ENCODE measurements at places on chromosomes 1 and 21.

- DNase-seq, result no peak
These were observed 60.4 kb upstream of the PSEN2 start for GRCh38 chr1:226809785-226810571.

DNA sequence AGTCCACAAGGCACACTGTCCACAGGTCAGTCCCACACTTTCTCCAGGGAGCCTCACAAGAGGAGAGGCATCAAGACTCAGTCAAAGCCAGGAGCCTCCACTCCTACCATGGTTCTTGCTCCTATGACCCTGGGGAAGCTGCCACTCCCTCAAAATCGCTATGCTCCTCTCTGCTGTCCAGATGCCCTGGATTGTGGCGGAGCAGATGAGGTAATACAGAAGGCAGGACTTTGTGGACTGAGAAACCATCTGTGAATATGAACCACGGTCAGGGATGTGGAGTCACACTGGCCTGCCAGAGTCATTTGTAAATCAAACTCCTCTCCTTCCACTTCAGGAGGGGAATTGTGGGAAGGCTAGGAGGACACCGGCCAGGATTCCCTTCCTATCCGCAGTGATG is 20.6 kb downstream of the VWA5B1 start:
- no peak for DNase-seq

DNA sequence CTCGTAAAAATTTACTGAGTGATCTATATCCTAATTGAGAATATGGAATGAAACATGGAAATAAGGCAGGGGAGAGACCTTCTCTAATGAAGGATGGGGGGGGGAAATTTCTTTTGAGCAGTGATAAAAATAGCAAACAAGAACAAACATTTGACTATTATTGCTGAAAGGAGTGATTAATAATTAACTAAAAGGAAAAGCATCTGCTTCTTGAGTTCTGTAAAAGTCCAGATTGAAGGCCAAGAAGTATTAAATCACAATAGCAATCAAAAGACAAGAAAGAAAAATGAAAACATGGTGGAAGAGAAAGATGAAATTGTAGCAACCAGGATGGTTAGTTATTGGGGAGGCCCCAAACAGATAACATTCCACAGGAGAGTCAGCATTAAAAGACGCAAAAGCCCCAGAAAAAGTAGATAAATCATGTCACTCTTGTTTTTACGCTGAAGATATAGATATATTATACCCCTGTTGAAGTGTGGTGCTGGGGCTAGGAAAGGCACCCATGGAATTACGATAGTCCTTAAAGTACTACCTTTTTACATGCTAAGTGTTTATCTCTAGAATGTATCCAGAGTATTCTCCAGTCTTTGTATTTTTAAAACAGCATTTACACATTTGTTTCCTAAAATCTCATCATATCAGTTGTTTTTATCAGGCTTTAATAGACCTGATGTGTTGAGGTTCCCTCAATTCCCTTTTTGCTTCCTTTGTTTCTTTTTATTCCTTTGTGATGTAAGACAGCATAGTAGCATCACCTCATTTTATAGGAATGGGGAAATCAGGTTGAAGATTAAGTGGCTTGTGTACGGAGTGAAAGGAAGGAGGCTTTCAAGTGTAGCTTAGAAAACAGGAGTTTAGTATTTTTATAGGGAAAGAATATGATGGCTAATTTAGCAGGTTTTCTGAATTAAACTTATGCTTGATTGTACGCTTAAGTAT is 28.9 kb downstream of the DISP1 start:
- no peak for DNase-seq

DNA sequence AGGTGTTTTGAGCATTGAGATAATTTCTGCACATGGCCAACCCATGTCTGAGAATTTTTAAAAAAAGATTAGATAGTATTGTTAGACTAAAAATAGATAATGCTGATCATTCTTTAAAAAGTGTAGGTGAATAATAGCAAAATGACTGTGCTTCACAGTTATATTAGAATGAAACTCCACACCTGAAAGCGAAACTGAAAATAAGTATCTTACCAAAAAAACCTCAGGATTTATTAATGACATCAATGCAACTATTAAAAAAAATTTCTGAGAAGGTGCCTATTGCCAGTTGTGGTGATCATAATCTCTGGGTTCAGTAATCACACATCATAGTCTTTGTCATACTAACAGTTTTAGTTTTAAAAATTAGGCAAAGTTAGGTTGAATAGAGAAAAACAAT is 36.5 kb downstream of the PLA2G4A start:
- DNase-seq, result no peak

GRCh38 chr1:154326546-154327465 is 1.5 kb downstream of the ATP8B2 start:
- DNase-seq, result peak; percentile 14

GRCh38 chr1:230167419-230167852 is 100.4 kb downstream of the GALNT2 start:
- peak; percentile 61 for DNase-seq

DNA sequence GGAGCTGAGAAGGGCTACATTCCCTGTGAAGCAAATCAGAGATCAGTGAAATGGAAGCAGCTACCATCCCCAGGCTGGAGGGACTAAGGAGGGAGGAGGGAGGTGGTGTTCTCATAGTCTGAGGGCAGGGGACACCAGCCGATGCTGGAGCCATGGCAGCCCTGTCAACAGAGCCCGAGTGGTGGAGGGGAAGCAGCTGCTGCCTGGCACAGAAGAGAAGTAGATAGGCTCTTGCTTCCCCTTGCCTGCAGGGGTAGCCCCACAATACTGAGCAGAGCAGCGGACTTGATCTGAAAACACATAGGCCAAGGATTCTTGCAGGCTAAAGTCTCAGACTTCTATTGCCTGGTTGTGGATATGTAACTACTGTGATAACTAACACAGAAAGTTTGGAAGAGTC is 255.1 kb downstream of the FGGY start:
- DNase-seq, result no peak

GRCh38 chr1:43445606-43446387 is 7.9 kb downstream of the HYI start:
- DNase-seq, result no peak

DNA sequence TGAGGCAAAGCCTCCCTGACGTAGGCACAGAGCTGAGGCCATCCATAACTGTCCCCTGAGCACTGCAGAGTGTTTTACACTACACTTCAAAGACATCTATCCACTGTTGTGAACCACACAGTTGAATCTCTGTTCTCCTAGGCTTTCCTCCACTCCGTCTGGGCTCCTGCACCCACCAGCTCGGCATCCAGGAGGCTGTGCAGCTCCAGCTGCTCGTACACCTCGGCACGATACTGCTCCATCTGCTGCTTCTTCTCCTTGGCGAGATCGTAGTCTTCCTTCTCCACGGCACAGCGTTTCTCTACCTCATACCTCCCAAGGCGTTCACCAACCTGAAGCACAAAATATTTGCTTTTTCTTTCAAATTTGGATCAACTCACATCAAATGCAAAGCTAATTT is 18.2 kb downstream of the CEP104 start:
- DNase-seq, result no peak

DNA sequence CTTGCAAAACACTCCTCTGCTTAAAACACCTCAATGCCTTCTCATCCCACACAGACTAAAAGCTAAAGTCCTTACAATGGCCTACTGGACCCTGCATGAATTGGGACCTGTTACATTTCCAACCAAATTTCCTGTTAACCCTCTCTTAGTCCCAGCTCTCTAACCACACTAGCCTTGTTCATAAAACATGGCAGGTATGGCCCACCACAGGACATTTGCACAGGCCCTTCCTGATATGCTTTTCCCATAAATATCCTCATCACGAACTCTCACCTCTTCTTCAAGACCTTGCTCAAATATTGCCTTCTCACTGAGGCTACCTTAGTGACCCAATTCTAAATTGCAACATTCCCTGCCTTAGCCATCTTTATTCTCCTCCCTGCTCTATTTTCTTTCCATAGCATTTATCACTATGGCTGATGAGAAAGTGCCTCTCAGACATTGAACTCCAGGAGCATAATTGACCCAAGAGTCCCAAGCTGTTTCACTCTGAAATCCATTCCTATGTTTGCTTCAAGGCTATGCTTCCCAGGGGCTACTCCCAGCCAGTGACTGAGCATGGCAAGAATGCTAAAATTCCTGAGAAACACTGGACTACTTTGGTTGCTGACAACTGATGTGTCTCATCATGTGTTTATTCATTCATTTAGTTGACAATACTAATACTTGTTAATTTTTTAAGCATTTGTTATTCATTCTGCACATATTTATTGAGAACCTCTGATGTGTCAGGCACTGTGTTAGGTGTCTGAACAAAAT is 2.7 kb upstream of the PALMD start:
- no peak for DNase-seq

DNA sequence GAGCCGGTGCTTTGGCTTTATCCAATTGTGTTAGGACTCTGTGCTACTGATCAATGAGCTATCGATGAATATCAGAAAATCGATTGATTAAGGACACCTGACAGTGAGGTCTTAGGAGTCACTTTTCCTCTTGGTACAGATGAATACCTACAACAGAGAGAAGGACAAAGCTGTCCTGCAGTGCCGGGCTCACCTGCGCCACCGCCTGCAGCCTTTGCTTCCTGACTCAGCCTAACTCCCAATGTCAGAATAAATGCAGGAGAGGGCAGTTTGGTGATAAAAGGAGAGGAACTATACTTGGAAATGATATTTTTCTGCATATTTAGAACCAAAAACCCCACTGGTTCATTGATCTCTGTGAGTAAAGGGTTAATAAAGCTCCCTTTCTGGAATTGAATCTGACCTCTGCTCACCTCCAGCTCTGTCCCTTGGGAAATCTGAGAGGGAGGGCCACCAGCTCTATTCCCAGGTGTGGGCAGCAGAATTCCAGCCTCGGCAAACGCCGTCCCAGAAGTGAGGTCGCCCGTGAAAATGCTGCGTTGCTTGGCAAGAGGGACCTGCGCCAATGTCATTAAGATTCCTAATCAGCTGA is 39.3 kb downstream of the POFUT2 start:
- no peak for DNase-seq

DNA sequence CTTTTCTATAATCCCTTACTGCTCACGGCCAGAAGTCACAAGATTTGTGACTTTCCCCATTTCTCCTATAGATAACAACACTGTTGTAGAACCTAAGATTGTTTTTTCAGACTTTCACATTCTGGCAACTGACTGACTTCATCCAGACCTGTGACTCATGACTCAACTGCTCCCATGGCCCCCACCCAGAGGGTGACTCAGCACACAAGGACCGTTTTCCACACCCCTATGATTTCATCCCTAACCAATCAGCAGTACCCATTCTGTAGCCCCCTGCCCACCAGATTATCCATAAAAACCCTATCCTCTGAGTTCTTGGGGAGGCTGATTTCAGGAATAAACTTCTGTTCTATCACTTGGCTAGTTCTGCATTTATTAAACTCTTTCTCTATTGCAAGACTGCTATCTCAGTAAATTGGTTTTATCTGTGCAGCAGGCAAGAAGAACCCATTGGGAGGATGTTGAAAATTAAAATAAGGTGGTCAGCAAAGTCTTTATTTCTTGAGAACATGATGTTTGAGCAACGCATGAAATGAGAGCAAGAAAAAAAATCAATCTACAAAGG is 79.7 kb downstream of the NGF start:
- DNase-seq, result no peak

- DNase-seq, result no peak
These were observed 2.7 kb downstream of the MIIP start for GRCh38 chr1:12022036-12022435.

- no peak for DNase-seq
These were observed 19.5 kb downstream of the SEMA4A start for GRCh38 chr1:156172696-156173470.

GRCh38 chr1:199918196-199918769 is 109.2 kb upstream of the NR5A2 start:
- DNase-seq, result no peak

GRCh38 chr1:228083871-228084278 is 1.4 kb downstream of the ARF1 start:
- DNase-seq, result no peak

- DNase-seq, result peak; percentile 26
These were observed 53.3 kb downstream of the NENF start for GRCh38 chr1:212485913-212486618.

- no peak for DNase-seq
These were observed 465.2 kb downstream of the NCAM2 start for GRCh38 chr21:21463456-21463855.

DNA sequence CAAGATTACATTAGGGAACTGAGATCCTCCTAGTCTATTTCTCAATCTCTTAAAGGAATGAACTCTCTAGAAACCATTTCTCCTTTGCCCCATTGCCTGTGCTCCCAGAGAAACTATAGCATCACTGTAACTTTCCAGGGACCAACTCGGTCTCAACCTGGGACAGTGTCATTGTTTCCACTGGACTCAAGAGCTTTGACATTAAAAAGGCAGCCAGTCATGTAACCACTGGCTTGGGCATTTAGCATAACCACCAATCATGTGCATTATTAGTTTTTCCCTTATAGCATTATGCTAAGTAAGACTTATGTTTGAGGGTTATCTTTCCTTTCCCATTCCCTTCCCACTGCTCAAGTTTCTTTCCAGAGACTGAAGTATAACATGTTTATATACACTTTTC is 18.2 kb downstream of the TEX38 start:
- DNase-seq, result no peak

GRCh38 chr1:156115514-156116374 is 1.2 kb downstream of the LMNA start:
- DNase-seq, result peak; percentile 47

DNA sequence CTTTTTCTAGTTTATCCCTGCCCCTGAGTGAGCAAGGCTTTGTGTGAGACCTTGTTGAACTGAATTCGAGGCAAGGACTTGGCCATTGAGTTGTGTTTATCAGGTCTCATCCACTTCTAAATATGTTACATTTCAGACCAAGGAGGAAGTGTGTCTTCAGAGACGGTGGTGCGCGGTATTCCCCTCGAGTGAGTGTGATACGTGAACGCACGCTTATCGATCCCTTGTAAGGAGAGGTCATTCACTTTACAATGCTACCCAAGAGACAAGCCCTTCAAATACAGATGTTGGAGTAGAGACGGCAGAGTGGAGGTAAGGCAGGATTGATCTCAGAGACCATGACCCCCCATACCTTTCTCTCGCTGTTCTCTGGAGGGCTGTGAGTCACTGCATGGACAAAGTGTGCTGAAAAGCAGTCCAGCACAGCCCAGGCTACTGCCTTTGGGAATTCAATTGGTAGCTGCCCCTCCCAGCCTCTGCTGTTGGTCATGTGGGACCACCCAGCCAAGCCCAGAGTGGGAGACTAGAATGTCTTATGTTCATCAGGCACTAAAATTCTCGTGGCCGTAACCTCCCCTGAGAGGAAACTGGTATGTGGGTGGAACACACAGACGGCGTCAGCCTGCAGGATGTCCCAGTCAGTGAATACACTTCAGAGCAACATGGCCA is 16.3 kb upstream of the MTARC1 start:
- DNase-seq, result no peak
